ENCODE measurements at places on chromosomes 1 and 21. TPM values are rescaled to one million over a fixed set of nuclear protein-coding genes. Genes with fewer than 3 reads are reported as not detected.

DNA sequence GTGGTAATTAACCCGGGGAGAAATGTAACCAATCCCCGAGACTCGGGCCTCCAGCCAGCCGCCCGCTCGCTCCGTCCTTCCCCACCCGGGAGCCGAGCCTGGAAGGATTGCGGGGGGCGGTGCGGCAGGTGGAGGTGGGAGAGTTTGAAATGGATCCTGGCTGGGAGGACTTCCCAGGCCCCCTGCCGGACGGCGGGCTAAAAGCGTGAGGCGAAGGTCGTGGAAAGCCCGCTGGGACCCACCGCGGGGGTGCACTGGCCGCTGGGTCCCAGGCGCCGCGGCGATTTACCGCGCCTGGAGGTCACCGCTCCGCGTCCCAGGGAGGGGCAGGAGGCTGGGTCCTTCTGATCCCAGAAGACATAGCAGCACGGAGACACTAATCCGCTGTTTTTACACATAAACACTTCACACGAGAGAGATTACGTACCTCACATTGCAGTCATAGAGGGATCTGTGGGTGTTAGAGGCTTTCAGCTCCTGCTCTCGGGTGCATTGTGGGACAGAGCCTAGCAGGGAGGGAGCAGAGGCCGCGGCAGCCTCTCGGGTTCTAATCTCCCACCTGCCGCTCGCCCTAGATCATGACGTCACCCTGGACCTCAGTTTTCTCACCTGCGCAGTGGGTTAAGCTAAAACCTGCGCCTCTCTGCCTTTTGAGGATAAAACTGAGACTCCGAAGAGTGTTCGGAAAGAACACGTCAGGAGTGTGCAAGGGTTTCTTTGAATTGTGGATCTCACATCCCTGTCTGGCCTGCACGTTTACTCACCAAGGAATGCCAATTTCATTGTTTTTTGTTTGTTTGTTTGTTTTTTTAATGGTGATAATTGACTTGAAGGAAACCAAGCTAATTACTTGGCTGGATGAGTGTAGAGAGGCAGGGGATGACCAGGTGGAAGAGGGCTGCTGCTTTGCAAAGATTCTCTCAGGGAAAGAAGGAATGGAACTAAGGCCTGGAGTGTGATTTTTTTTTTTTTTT, 17.1 kb upstream of the TMEM9 start:
- no peak for DNase-seq

GRCh38 chr1:218835609-218836008, 338.1 kb upstream of the LYPLAL1 start:
- DNase-seq, result no peak

- DNase-seq, result no peak
These were observed 15.7 kb downstream of the S100A16 start for GRCh38 chr1:153597206-153597605.

- DNase-seq, result no peak
These were observed 47.2 kb downstream of the TRIT1 start for GRCh38 chr1:39835935-39836594.

- no peak for DNase-seq
These were observed 241.9 kb upstream of the RUNX1 start for GRCh38 chr21:35291034-35291433.

The LCE3D gene
- total RNA-seq, result not detected

Measured in HT-29 (cell line).